CD4-positive, alpha-beta T cell (primary cell): ENCODE measurements at places on chromosomes 3 and 15.

GRCh38 chr15:91258415-91258759 is 158.3 kb downstream of the SV2B start:
- DNase-seq = peak; percentile 51

GRCh38 chr3:143751643-143752178 is 96.6 kb downstream of the SLC9A9 start:
- peak; percentile 29 for DNase-seq

DNA sequence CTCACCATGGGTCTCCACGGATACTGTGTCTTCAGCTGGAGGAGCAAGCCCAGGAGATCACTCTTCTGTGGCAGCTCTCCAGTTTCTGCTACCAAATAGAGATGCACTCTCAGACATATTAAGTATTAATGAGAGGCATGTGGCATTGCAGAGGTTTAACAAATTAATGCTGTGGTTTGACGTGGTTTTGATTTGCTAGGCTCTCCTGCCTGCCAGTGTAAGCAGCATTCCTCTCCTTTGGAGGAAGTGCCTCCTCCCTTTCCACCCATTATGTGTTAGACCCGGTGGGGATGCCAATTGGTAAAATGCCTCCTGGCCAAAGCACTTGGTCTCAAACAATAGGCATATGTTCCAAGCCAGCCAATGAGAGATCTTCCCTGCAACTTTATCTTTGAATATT is 124.8 kb downstream of the MYLK start:
- DNase-seq = no peak

DNA sequence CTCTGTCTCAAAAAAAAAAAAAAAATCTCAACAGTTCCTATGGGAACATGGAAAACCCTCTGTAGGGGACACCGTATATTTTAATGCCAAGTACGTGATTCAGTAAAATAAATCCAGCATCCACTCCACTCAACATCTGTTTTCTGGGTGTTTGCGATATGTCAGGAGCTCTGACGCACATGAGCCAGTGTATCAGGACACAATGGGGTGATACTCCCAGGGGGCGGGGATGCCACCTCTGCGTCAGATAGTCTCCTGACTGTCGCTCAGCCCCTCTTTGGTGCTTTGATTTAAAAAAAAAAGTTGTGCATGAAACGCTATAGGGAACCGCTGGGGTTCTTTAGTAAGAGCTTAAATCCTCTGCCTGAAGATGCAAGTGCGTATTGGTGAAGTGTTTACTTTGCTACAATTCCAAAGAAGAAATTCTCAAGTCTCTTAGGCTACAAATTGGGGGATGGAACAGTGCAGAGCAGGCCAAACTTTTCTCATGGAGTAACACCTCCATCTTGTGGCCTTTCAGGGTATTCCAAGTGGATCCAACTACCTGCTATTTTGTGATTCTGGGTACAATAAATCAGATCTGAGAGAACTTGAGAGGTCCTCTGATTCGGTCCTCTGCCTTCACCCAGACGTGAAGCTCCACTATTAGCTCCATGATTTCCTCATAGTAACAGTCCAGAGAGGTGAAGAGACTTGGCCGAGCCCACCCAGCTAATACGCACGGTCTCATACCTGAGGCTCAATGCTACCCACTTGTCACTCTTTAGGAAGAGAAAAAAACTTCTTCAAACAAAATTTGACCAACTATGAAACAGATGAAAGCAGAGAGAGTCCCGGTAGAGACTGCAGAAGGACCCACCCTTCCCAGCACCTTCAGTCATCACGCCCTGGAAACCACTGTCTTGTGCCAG is 9.3 kb upstream of the NR2E3 start:
- no peak for DNase-seq

DNA sequence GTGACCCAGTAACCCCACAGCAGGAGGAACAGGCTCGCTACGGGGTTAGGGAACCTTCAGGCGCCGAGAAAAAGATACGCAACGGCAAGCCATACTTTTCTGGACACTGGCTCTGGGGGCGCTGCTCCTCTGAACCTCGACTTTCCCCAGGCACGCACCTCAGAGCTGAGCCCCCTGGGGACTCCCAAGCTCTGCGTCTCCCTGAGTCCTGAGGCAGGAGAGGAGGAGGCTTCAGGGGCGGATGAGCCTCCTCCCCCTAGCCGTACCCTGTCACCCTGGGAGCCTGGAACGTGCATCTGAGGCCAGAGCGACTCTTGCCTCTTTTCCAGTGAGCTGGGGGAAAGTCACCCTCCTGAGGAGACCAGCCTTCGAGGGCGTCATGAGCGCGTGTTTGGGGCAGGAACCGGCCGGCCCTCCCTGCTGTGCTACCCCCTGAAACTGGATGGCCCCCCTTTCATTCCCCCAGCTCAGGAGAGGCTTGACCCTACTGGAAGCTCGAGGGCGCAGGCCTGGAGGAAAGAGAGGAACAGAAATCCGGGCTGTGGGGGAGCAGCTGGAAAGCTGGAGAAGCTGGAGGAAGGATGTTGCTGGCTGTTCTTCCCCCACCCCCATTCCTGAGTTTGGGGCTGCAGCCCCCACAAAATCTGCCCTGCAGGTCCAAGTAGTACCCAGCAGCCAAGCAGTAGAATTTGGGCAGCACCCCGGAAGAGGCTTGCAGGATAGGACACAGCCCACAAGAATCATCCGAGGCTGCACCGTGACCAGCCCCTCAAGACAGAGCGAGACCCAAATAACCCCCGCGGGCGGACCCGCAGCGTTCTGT is 25.1 kb upstream of the POLG start:
- no peak for DNase-seq

DNA sequence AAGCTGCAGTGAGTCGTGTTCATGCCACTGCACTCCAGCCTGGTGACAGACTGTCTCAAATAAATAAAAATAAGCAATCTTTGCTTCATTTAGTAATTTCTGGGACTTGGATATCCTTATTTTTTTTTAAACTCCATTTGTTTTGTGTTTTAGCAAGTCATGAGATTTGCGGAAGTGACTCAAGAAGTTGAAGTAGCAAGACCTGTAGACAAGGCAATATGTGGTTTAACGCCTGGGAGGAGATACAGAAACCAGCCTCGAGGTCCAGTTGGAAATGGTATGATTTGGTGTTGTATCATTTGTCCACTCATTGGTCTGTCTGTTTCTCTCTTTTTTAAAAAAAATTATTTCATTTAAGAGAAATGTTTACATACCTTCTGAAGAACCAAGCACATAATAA is 16.6 kb upstream of the RPLP1 start:
- DNase-seq = no peak

DNA sequence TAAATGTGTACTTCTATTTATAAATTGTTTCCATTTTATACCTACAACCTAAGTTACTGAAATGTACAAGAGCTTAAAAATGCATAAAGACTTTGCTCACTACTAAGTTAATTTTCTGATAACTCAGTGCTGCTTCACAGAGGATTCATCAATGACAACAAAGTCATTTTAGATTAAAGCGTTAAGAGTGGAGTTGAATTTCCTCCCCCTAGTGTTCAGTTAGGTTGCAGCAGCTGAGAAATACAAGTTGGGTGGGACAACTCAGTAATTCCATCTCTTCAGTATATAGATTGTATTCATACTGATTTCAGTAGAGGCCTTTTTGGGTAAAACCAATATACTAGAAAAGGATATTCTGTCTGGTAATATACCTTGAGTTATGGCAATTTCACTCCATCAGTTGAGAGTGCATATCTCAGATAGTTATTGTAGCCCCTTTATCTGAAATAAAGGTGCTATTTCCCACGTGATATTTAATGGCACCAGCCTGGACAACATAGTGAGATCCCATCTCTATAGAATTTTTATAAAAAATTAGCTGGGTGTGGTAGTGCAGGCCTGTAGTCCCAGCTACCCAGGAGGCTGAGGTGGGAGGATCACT is 6.9 kb upstream of the RPL35A start:
- no peak for DNase-seq

GRCh38 chr3:148873977-148874376 is 8.9 kb downstream of the CPA3 start:
- DNase-seq = no peak

DNA sequence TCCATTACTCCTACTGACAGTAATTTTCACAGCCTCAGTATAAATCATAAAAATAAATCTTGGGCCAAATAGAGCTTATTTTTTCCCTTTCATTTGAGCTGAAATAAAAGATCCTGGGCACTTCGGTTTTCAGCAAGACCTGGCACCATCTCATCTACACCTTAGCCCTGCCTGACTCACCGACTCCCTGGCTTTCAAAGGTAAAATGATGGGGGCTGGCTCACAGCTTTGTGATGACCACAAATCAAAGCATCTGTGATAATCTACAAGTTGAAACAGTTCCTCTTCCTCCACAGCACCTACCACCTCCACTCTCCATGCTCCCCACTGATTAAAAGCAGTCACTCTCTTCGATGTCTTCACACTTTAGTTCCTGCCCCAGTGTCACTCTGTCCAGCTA is 27.6 kb downstream of the DET1 start:
- no peak for DNase-seq

DNA sequence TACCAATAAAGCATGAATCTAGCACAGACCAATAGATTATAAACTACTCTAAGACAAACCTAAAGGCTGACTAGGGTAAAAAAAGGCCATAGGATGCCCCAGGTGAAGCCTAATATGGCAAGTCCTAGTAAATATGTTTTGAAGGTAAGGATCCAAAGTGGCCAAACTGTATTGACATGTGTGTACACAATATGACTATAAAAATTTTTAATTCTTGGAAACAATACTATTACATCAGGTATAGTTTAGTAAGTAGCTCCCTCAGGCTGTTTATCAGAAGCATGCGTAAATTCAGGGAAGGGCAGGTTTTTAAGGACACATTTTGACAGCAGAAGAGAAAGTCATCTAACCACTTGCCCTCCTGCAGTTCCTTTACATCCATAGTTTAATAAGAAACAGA is 18.8 kb downstream of the GNB4 start:
- no peak for DNase-seq

DNA sequence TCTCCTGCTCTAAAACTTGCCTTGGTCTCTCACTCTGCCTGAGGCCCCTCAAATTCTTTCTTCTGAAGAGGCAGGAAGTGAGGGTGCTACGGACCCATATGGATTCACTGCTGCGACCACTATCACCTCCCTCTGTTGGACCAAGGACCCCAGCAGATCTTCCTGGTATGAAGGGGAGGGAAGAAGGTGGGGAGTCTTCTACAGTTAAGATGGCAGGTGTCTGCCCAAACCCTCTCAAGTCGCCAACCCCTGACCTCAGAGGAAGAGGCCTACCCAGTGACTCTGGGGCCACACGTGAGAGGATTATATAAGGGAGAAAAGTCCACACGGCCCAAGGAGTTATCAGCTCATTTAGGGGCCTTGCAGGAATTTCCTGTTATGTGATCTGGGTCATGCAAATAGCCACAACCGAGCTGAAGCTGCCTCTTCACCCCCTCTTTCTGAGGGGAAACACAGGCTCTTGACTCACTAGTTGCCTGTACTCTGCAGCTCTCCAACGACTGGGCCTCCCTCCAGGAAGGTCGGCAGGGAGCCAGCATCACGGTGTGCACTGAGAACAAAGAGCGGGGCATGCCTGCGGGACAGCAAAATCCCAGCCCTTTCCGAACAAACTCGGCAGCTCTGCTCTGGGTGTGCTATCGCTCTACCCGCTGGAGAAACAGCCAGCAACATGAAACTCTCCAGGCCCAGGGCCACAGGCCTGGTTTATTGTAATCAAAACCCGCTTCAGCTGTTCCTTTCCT is 116.0 kb downstream of the XXYLT1 start:
- no peak for DNase-seq

DNA sequence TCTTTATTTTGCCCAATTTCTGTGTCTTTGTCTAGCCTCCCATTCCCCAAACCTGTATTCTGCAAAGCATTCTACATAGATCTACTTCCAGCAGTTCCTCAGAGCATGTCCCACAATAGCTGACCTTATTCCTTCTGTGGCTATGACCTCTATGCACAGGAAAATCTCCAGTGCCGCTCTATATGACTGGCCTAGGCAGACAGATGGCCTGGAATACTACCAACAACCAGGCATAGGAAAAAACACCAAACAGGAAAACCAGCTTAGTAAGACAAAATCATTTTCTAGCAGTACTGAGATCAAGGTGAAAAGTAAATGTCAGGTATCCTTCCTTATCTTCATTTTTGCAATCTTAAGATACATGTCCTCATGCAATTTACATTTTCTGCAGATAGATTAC is 1115.0 kb downstream of the IGSF11 start:
- DNase-seq = no peak

- DNase-seq = no peak
These were observed 18.2 kb downstream of the NFKBIZ start for GRCh38 chr3:101867511-101867910.

DNA sequence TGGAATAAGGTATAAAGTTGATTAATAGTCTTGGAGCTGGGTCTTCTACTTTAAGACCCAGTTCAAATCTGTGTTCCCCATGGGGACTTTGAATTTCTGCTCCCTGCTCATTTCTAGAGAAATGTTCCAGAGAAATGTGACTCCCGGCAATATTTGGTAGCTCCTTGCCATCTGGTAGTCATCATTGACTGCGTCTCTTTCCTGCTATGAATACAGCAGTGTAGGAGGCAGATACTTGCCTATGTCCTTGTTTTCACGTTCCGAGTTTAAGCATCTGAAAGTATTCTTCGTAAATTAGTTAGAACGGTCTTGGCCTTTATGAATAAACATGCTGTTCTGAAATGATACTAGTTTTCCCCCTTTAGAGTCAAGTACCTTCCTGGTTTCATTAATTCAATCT is 352.9 kb downstream of the PTPRG start:
- no peak for DNase-seq

GRCh38 chr3:67515778-67516177 is 138.6 kb downstream of the SUCLG2 start:
- DNase-seq = no peak

DNA sequence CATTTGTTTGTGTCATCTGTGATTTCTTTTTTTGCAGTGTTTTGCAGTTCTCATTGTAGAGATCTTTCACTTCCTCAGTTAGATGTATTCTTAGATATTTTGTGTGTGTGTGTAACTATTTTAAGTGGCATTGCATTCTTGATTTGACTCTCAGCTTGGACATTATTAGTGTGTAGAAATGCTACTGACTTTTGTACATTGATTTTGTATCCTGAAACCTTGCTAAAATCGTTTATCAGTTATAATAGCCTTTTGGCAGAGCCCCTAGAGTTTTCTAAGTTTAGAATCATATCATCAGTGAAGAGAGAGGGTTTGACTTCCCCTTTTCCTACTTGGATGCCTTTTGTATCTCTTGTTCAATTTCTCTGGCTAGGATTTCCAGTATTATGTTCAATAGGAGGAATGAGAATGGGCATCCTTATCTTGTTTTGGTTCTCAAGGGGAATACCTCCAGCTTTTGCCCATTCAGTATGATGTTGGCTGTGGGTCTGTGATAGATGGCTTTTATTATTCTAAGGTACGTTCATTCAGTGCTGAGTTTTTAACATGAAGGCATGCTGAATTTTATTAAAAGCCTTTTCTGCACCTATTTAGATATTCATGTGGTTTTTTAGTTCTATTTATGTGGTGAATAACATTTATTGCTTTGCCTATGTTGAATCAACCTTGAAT is 211.7 kb downstream of the MBNL1 start:
- no peak for DNase-seq
